ENCODE measurements at places on chromosomes 5 and 9.

DNA sequence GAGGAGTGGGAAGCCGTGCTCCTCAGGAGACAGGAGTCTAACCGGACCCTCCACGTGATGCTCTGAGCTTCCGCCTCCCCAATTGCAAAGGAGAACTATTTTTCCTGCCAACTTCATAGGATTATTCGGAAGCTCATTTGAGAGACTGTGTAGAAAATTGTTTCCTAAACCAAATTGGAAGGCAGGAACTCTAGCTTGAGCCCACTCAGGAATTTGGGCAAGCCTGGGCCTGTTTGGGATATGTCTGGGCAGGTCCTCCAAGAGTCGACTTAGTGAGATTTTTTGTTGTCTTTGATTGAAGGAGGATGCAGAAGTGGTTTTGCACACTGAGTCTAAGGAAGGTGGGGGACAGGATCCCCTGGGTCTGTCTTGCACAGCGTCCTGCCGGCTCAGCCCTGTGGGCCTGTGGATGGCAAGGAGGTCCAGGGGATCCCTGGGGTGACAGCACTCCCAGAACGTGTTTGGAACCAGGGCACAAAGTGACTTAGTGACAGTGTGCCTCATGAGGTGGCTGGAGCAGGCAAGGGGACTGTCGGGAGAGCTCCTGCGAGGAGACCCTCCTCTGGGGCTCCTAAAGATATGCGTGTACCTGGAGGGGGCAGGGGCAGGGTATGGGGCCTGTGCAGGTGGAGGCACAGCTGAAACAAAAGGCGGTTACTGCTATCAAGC, 283.3 kb downstream of the NSG2 start:
- no peak for DNase-seq

DNA sequence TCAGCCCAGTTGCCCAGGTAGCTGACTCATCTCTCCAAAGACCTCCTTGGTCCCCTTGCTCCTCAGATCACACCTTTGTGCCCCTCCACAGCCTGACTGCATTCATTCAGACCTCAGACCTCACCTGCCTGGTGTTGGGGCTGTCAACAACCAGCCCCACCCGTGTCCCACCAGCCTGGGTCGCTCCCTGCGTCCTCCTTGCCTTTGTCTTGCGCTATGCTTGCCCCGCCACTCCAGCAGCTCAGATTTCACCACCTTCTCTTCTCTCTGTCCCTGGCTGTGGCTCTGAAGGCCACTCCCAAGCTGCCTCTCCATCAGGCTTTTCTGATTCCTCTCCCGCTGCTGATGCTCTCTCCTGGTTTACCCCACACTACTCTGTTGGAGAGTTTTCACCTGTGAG, 103.5 kb downstream of the MVB12B start:
- DNase-seq = no peak

DNA sequence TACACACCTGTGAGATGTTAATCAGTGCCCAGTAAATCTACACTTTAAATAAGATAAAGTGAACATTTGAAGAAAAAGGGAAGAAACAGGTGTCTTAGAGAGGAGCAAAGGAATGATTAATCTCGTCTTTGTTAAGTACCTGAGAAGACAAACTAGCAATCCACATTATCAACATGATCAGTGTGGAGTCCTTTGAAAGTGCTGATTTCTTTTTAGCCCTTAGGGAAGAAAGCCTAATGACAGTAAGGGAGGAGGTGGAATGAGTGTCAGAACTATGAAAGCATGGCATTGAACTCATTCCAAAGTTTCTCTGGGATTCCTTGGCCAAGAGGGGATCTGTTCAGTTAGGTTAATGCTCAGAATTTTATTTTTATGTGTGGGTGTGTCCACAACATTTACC, 1109.0 kb upstream of the ACO1 start:
- DNase-seq = no peak

- peak; percentile 33 for DNase-seq
These were observed 34.0 kb downstream of the PUM3 start for GRCh38 chr9:2809692-2810419.

DNA sequence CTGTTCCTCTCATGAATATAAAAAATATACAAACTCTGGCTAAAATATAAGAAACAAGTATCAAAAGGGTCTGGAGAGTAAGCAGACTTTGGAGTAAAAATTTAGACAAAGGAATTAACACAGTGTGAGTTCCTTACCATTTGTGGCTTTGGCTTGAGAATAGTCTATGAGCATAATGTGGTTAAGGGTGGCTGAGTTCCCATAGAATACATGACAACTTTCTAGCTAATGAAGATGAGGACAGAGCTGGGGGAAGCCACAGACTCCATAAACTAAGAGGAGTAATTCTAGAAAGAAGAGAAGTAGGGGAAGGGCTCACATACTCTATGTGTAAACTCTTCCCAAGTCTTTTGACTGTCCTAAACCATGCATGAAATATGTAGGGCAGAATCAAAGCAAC, 79.4 kb downstream of the CAAP1 start:
- DNase-seq = peak; percentile 13

- no peak for DNase-seq
These were observed 109.1 kb upstream of the ANKH start for GRCh38 chr5:14980698-14981097.

- DNase-seq = no peak
These were observed 88.8 kb downstream of the TLE4 start for GRCh38 chr9:79660615-79661014.

- DNase-seq = peak; percentile 75
These were observed 1.6 kb upstream of the SEC16A start for GRCh38 chr9:136484153-136485048.

- DNase-seq = no peak
These were observed 163.2 kb downstream of the TRIO start for GRCh38 chr5:14306329-14306815.

DNA sequence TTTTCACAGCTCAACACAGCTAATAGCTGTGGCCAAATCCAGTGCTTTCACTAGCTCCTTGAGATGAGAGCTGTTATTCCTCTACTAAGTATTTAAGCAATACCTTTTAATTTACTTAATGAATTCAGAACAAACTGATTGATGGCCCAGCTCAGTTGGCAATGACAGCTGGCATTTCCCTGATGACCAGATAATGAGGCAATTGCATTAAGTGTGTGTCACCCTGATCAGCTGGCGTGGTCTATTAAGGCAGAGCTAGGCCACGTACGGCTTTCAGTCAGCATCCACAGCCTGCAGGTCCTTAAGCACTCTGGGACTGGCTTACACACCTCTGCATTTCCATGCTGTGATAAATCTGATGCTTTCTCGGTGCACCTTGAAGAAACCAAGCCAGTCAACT, 34.4 kb downstream of the TTLL11 start:
- no peak for DNase-seq

DNA sequence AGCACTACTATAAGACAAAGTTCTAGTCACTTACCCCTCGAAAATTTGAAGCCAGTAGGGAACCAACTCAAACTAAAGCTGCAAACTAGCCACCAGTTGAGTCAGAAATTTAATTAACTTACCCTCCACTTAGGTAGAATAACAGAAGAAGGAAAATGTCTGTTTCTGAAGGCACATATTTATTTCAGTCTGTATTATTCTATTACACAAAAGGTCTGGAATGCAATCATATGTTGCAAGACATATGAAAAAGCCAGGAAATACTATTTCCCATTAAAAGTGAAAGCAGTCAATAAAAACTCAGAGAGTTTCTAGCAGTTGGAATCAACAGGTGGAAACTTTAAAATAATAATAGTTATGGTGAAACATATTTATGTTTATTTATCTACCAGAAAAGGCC, 79.2 kb upstream of the SLCO4C1 start:
- DNase-seq = no peak

Measured in RPMI7951 (cell line).